ENCODE measurements at places on chromosomes 1 and 21.
A peak's percentile ranks its signal among the peaks of the same experiment; 100 is the strongest.

DNA sequence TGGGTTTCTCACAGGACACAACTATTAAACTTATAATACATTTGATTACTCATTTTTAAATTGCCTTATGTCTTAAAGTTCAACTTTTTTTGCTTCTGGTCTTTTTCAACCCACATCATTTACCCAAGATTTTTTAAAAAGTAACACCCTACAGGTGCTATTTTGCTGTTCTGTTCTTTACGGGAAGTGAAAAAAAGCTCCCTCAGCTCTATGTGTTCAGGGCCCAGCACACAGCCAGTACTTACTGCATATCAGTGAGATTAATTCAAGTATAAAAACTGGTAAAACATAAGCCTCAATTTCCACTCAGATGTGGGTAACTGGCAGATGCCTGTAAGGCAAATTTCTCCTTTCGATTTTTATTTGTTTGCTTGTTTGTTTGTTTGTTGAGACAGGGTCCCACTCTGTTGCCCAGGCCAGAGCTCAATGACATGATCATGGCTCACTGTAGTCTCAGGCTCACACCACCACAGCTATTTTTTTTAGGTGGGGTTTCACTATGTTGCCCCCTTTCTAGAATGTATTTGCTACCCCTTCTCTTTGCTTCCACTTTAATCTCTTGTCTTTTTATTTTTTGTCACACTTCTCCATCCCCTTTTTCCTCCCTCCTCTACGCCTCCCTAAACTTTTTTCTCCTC, 20.3 kb downstream of the RNASEL start:
- H3K27ac ChIP-seq: no peak overlapping the region
- H3K27me3 ChIP-seq: no peaks in the 10 kb centered on the region
- no peaks in the 10 kb centered on the region for H3K4me1 ChIP-seq
- no peak overlapping the region for H3K4me3 ChIP-seq
- H3K36me3 ChIP-seq: peaks cover 6% of the 10 kb centered on the region
- no peak for DNase-seq

DNA sequence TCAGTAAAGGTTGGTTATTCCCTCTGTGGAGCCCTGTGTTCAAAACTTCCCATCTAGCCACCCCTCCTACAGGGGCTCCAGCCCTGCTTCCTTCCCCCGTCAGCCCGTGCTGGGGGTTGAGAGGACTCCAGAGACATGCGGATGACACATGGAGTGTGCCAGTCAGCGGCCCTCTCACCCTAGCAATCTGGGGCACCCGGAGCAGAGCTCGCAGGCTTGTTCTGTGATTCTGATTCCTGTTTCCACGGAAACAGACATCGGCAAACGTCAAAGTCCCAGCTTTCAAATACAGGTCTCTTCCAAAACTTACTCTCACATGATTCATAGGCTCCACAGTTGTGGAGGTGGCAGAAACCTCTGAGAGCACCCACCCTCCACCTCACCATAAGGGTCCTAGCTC, 9.8 kb upstream of the SSBP3 start:
- DNase-seq: no peak
- peaks cover 14% of the 10 kb centered on the region for H3K4me1 ChIP-seq
- peaks cover 5% of the 10 kb centered on the region for H3K27me3 ChIP-seq
- H3K27ac ChIP-seq: no peak overlapping the region
- no peaks in the 10 kb centered on the region for H3K36me3 ChIP-seq

DNA sequence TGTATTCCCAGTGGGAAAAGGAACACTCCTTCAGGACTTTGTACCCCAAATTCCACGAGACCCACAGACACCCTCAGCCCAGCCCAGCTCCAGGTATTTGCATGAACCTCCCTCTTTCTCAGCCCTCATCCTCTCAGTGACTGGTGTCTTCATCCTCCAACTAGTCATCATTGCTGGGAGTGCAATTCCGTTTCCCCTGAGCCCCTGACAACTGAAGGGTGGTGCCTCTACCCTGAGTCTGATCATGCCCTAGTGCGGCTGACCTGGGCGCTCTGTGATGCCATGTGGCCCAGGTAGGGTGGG, 3.8 kb upstream of the ZNF692 start:
- peaks cover 41% of the 10 kb centered on the region for H3K4me1 ChIP-seq
- DNase-seq: no peak
- H3K4me3 ChIP-seq: peak overlapping the region; percentile 83
- peak overlapping the region; percentile 65 for H3K27ac ChIP-seq

DNA sequence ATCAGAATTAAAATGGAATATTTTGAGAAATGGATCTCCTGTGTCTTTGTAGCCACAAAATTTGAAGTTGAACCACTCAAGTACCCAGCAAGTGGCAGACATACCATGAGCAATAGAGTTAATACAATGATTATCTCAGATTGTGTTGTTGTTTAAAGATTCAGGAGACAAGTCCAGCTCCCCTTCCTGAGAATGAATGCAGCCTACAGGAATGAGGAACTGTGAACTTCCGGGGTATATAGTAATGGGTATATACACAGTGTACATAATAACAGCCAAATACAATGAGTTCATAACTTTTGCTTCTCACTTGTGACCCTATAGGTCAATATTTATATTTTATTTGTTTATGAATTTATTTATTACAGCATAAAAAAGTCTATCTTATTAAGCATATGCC, 445.0 kb downstream of the SETD4 start:
- H3K27ac ChIP-seq: no peak overlapping the region
- H3K4me1 ChIP-seq: peaks cover 2% of the 10 kb centered on the region
- H3K27me3 ChIP-seq: peaks cover 2% of the 10 kb centered on the region
- no peak for DNase-seq
- no peaks in the 10 kb centered on the region for H3K36me3 ChIP-seq

Measured in activated naive CD8-positive, alpha-beta T cell treated with anti-CD3 and anti-CD28 coated beads, Interleukin-2, amount 50 U/mL, for 24 hours (primary cell).